ENCODE measurements at places on chromosomes 2 and 18. TPM values are rescaled to one million over a fixed set of nuclear protein-coding genes. Genes with fewer than 3 reads are reported as not detected.

DNA sequence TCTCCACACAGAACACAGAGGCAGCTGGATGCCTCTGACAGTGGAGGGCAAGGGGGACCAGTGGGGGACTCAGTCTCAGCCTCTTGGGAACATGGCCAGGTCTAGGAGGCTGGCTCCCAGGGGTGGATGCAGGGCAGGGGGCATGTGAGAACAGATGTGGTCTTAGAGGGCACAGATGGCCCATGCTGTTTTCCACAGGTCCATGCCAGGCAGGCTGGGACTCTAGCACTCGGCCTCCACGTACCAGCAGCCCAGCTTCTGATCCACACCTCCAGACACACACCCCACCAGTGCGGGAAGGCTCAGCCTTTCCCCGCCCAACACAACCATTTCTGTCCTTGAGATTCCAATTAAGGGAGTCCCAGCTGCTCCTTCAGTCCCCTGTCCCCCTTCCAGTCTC lies 42.4 kb downstream of the TNS1 start:
- DNase-seq: no peak

The DNER gene
- polyA plus RNA-seq: not detected

DNA sequence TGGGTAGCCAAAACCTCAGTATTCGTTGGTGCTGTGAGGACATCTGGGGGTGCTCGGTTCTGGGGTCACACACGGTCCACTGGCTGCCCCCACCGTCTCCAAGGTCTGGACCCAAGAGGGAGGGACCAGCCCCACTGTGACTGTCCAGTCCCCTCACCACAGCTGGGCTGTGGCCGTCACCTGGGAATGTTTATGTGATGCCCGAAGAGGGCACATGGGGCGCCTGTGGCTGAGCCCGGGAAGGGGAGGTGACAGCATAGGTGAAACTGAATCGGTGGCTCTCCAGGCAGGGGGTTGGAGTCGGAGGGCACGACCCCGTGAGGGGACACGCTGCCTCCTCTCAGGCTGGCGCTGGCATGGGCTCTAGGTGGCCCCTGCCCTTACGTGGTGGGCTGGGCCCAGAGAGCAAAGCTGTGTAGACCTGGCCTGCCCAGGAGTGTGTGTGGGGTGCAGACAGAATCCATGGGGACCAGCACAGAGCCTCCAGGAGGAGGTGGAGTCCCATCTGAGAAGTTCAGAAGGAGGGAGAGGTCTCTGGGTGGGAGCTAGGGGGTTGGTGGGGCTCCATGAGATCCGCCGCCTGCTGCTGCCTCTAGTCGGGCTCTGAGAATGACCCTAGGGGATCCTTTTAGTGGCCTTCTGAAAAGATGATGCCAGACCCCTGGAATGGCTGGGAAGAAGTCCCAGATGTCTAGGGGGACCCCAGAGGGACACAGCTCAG lies 1.8 kb downstream of the BOK start:
- DNase-seq: no peak

DNA sequence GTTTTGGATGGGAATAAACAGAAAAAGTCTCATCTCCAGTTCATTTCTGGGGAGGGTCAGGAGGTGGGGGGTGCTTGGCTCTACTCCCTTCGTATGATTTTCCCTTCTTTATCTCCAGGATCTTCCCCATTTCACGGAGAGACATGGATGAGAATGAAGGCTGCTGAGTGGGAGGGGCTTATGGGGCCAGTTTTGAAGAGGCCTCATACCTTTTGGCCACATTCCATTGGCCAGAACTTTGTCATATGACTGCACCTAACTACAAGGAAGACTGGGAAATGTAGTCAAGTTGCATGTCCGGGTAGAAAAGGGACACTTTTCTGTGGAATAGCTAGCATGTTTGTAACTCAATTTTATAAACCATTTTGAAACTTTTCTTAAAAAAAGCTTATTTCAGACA lies 117.6 kb downstream of the NEDD4L start:
- DNase-seq: no peak

The ECEL1 gene
- polyA plus RNA-seq: not detected

DNA sequence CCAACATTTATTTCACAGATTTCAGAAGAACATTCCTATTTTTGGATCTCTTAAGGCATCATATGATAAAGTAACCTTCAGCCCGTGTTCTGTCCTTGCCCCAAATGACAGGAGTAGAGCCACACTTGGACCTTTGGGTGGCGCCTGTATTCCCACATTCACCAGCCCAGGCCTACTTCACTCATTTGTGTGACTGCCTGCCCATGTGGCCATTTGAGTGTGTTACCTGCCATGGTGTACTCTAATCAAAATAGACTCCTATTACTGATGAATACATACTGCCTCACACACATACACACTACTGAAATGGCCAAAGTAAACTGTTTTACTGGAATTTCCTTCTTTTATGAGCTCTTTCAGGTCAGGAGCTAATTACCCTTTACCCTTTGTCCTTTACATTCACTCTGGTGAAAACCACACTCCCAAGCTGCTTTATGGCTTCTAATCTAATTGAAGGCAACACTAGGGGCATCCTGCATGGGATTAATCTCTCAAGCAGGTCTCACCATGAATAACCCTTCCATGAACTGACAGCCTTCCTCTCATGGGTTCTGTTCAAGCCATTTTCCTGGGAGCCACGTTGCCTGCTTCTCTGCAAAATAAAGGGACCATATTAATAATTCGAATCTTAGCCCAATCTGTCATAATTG lies 271.0 kb upstream of the GALNT5 start:
- DNase-seq: no peak

DNA sequence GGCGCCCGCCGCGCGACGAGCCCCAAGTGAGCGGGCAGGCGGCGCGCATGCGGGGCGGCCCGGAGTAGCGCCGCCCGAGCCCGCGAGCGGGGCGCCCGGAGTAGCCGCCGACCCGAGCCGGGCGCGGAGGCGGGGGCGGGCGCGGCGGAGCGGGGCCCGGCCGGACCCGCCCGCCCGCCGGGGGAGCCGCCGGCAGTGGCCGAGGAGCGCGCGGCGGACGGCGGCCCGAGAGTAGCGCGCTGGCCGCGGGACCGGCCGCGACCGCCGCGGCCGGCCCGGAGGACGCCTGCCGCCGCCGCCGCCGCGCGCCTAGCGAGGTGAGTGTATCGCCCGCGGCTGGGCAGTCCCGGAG lies at the start of gene GALNT1:
Gene GALNT1, plus strand, starts transcription at position 195 of the 352 bp plus-strand sequence. CDS start 72,923 bp downstream, outside the sequence.
- DNase-seq: no peak

GRCh38 chr2:125630377-125630776 lies 1025.6 kb upstream of the GYPC start:
- DNase-seq: no peak

- no peak for DNase-seq
These were observed 8.4 kb downstream of the GPC1 start for GRCh38 chr2:240443891-240444301.

The KCNIP3 gene
- polyA plus RNA-seq: not detected

The HMSD gene
- polyA plus RNA-seq: not detected

DNA sequence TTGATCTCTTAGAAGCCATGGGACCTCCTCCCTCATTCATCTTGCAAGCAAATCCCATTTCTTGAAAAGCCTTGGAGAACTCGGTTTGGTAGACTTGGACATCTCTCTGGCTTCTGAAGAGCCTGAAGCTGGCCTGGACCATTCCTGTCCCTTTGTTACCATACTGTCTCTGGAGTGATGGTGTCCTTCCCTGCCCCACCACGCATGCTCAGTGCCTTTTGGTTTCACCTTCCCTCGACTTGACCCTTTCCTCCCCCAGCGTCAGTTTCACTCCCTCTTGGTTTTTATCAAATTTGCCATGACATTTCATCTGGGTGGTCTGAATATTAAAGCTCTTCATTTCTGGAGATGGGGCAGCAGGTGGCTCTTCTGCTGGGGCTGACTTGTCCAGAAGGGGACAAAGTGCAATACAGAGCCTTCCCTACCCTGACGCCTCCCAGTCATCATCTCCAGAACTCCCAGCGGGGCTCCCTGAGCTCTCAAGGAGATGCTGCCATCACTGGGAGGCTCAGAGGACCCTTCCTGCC lies 20.0 kb downstream of the FOSL2 start:
- DNase-seq: no peak

DNA sequence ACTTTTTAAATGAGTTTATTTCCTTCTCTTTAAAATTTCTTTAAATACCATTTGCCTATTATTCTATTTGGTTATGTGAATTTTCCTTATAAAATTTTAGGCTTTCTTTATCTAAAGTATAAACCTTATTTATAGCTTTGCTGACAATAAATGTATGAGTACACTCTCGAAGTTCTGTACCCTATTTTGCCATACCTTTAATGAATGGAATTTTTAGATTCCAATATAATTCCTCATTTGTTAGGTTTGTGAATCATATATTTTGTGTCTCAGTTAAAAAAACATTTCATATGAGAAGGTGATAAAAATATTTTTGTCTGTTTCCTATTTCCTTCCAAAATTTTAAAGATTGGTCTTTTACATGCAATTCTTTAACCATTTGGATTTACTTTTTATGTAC lies 427.4 kb upstream of the SLC8A1 start:
- DNase-seq: no peak

The CNRIP1 gene
- polyA plus RNA-seq: not detected

GRCh38 chr2:68110102-68110501 lies 47.3 kb upstream of the C1D start:
- DNase-seq: no peak

GRCh38 chr2:133431289-133431688 lies 137.0 kb downstream of the NCKAP5 start:
- DNase-seq: no peak

DNA sequence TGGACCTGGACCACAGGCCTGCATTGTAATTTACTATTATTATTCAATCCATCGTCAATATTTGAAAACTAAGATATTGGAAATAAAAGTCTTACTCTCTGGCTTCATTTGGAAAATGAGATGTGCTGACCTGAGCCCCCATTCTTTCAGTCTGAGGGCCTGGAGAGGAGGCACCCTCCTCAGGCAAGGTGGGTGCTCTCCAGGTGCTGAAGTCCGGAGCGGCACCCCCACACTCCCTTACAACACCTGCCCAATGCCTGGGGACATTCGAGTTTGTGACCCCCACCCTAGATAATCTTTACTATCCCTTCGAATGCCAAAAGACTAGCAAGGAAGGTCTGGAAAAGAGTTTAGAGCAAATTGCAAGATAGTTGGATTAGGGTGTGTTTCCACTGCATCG lies 133.3 kb downstream of the EN1 start:
- DNase-seq: no peak

GRCh38 chr2:96687266-96687665 lies 44.7 kb downstream of the FER1L5 start:
- no peak for DNase-seq

DNA sequence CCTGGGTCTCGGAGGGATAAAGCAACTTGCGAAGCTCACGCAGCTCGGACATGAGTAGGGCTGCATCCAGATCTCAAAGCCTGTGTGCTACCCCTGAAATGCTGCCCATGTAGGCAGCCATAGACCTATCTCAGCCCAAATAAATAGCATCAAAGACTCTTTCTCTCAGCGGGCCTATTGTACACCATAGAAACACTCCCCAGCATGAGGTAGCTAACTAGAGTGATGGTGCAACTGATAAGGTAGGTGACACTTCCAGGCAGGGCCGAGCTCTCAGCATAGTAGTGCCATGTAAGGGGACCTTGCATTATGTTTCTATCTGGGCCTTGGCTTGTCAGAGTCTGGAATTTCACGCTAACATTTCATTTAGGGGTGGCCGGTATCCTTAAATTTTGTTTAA lies 52.4 kb downstream of the RABL2A start:
- peak; percentile 48 for DNase-seq

DNA sequence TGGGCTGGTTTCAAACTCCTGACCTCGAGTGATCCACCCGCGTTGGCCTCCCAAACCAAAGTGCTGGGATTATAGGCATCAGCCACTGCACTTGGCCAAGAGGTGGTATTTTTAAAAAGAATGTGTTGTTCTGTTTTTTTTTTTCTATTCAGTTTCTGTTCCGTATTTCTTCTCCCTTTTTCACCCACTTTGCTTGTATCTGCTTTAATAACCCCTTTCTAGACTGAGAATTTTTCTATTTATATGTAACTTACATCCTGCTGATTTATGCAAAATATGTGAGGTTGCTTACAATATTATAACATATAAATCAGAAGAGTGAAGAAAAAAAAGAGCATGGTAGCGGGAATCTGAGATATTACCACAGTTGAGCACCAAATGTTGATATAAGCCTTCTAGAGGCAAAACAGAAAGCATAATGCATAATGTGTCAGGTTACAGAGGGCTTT lies 17.2 kb upstream of the LYPD6B start:
- DNase-seq: no peak

- no peak for DNase-seq
These were observed 61.0 kb downstream of the MGAT5 start for GRCh38 chr2:134314681-134315368.

DNA sequence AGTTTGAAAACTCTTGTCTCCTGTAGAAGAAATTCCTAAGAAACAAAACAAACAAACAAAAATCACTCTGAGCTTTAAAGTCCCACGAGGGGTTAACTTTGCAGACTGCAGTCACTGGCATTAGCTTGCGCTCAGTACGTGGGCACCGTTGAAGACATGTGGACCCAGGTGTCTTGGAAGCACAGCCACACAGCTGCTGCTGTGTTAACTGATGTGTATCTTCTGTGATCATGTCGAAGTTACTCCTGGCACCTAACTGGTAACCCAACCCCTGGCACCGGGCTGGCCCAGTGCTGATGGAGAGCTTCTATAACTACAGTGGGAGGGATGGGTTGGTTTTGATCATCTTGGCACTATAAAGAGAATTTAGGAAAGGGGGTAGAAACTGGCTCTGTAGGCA lies 51.6 kb upstream of the FHL2 start:
- no peak for DNase-seq
